NCI-H1417 (cell line): ENCODE measurements at places on chromosomes 1 and 21.
A peak's percentile ranks its signal among the peaks of the same experiment; 100 is the strongest.

- DNase-seq = no peak
These were observed 14.7 kb upstream of the CYYR1 start for GRCh38 chr21:26587736-26588201.

DNA sequence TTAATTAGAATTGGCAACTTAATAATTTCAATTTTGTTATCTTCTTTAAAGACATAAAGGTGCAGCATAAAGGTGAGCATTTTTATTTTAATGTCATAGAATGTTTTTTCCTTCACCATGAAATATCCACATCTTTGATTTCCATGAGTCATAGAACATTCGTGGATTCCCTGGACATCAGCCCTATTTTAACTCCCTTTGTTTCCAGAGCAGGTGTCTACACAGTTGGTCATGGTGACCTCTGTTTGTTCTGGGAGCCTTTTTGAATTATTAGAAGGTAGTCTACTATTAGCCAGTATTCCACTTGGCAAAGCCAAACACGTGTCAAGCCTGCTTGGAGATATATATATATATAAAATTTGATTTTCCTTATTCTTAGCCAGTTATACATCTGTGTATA lies 572.9 kb downstream of the LTN1 start:
- no peak for DNase-seq

GRCh38 chr1:101920577-101920976 lies 76.1 kb downstream of the OLFM3 start:
- peak; percentile 74 for DNase-seq

- peak; percentile 85 for DNase-seq
These were observed 323.1 kb upstream of the FAM78B start for GRCh38 chr1:166489670-166490436.

DNA sequence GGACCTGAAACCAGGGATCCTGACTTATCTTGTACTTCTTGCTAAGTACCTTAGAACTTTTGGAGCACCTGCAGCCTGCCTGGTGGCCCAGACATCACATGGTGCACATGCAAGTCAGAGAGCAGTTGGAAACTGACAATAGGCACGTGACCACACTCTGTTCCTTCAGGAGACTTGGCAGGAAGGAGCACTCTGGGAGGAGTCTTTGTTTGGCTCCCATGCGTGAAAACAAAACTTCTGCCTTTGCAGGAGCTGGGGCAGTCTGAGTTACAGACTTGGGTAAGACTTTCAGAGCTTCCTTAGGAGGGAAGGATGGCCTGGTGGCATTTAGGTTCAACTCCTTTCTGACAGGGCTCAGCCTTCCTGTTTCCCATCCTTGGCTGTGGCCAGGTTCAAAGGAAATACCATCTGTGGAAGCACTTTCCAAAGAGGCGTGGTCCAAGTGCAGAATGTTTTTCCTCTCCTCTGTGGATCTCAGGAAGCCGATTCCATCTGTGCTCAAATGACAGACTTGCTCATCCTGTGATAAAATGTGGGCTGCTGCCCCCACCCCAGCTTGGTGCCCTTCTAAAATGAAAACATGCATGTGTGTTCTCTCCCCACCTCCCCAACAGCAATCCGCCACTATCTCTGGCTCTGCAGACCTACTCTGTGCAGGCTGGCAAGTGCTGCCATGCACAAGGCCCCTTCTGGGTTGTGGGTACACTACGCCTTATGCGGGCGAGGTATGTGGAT lies 14.1 kb upstream of the ZNF436 start:
- no peak for DNase-seq

GRCh38 chr1:51768971-51769588 lies 109.4 kb downstream of the NRDC start:
- peak; percentile 70 for DNase-seq

DNA sequence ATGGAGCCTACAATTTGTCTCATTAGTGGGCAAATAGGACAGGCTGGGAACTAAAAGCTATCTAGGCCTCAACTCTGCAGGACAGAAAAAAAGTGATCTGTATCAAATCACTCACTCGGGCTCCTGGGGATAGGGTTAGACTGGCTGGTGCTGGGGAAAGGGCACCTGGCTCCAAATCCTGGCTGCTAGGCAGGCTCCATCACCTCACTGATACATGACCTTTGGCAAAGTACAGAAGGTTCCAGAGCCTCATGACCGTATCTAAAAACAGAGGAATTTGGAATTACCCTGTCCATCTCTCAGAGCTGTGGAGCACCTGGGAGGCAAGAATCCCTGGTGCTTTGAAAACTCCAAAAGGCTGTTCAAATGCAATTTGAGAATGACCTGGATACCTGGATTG lies 51.7 kb downstream of the SUSD4 start:
- DNase-seq = no peak

- no peak for DNase-seq
These were observed 8.3 kb downstream of the RASAL2 start for GRCh38 chr1:178102218-178102617.

- no peak for DNase-seq
These were observed 1389.6 kb downstream of the KCNT2 start for GRCh38 chr1:195218428-195219212.

DNA sequence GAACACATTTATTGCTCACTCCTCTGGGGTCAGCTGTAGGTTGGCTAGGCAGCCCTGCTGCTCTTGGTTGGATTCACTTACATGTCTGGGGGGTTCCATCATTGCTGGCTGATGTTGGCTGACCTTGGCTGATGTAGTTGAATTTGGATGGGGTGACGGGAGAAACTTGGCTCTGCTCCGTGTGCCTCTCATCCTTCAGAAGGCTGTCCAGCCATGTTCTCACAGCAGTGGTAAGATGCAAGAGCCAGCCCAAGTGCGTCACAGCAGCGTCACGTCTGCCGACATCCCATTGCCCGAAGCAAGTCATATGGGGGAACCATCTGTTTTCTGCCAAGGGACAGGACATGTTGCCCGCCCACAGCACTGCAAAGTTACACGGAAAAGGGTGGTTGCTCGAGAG lies 613.5 kb downstream of the MATN1 start:
- DNase-seq = no peak
